ENCODE measurements at places on chromosomes 5 and 9.

GRCh38 chr5:54540286-54540685 lies 22.7 kb downstream of the SNX18 start:
- DNase-seq, result no peak

GRCh38 chr5:57804007-57804444 lies 321.4 kb upstream of the ACTBL2 start:
- DNase-seq, result no peak

DNA sequence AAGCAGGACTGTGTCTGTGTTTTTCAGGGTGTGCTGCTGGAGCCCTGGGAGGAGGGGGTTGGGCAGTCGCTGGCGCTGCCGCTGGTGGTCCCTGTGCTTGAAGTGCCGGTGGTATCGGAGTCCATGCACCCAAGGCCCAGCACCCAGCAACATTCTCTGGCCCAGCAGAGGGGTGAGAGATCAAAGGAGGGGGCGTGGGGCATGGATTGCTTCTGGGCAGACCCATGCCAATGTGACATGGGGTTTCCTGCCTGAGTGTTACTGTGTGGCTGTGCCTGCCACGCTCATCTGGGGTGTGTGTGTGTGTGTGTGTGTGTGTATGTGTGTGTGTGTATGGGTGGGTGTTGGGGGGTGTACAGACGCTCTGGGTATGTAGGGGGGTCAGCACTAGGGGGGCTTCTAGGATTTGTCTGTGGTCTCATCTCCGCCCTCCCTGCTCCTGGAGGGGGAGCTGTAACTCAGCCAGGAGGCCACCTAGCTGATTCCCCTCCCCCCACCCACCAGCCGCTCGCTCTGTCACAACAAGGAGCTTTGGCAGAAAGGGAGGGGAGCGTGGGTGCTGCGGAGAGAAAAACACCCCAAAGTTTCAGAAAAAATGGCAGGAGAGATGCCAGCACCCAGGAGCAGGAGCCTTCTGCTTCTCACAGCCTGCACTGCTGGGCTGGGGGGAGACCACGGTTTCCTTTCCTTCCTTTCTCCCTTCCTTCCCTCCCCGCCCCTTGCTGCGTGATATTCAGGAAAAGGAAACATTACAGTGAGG lies 35.9 kb upstream of the HSPA9 start:
- no peak for DNase-seq

DNA sequence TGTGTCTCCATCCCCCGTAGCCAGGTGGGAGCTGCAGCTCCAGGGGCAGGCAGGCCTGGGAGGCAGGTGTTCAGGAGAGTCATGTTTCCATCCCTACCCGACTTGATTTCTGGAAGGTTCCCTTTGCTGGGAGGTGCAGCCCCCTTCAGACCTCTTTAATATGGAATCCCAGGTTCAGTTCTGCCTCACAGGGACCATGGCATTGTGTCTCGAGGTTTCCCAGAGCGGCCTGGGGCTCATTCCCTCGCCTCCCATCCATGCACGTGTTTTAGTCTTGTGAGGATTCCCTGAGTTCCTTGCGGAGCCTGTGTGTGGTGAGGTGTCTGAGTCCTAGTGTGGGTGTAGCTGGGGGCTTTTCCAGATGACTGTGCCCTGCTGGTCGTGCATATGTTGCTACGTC lies 16.5 kb upstream of the AHRR start:
- DNase-seq, result no peak

DNA sequence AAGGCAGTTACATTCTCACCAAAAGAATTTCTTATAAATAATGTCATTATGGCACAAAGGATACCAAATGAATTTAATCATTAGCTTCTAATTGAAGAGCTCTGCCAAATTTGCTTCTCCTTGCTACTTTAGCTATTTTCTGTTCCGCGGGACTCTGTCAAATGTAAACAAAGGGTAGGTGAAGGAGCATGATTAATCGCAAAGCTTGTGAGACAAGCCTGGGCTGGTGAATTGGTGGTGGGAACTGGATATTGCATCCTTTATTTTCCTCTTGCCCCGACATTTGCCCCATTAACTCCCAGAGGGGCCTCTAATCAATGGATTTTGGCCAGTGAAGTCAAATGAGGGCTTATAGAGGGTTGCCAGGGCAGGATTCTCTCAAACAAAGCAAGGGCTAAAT lies 234.2 kb upstream of the RFX3 start:
- peak; percentile 22 for DNase-seq

GRCh38 chr9:73816905-73817304 lies 665.2 kb downstream of the ANXA1 start:
- DNase-seq, result no peak

GRCh38 chr5:115543365-115544042 lies 1.1 kb downstream of the FEM1C start:
- no peak for DNase-seq

DNA sequence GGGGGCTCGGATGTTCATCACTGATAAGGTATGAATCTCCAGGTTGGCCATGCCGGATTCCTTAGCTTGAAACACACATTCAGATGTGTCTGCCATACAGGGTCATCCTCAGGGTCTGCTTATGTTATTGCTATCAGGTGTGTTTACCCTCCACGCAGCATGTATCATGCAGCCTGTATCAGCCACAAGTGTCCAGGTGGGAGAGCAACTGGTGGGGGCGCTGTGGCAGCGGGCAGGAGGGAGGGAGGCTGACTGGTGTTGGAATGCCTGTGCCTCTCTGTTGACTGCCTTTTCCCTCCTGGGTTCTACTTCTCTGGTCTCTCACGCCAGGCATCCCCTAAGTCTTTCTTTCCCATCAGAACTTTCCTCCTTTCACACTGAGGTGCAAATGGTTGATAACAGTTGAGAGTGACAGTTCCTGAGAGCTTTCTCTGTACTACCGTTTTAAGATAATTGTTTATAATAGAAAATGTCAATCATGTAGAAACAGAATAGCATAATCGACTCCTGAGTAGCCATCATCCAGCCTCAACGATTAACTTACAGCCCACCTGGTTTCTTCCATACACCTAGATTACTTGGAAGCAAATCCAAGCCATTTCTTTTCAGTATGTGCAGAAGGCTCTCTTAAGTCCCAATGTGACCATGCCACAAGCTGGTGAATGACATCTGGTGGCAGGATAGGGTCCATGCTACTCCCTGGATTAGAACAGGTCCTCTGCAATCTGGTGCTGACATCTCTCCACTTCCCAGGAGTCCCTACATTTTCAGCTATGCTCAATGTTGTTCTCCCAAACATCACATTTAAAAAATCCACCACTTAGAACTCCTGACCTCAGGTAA lies 86.6 kb downstream of the ACER2 start:
- DNase-seq, result no peak

- no peak for DNase-seq
Measured at GRCh38 chr9:16704116-16705110, 166.1 kb downstream of the BNC2 start.

- DNase-seq, result no peak
Measured at GRCh38 chr5:149224282-149224681, 47.4 kb upstream of the AFAP1L1 start.

- DNase-seq, result no peak
Measured at GRCh38 chr5:161286066-161286655, 260.4 kb downstream of the GABRB2 start.

- peak; percentile 85 for DNase-seq
Measured at GRCh38 chr5:144028636-144029035, 141.8 kb downstream of the YIPF5 start.

GRCh38 chr9:69199769-69200470 lies 25.8 kb downstream of the TJP2 start:
- no peak for DNase-seq

DNA sequence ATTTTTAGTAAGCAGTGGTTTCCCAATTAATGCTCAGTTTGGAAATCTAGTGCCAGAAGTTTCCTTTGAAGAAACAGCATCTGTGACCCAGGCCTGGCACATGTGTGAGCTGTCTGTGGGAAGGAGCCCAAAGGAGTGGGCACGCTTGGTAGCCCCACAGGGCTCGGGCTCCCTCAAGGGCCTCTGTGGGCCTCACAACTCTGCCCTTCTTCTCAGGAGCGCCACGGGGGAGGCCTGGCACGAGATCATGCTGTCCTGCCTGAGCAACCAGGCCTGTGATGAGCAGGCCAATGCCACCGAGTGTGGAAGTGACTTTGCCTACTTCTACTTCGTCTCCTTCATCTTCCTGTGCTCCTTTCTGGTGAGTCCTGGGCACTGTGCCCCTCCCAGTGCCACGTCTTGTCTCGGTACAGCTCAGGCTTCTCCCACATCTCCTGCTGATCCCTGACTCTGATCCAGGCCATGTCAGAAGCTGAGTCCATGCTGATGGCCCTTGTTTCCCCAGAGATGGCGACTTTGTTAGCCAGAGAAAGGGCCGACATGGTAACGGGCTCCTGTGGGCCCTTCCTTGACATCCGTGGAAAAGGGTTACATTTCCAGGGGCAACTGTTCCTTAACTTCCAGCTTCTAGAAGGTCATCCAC lies 200.4 kb downstream of the CACNA1B start:
- no peak for DNase-seq

- no peak for DNase-seq
Measured at GRCh38 chr5:1666812-1667588, 132.6 kb downstream of the MRPL36 start.

DNA sequence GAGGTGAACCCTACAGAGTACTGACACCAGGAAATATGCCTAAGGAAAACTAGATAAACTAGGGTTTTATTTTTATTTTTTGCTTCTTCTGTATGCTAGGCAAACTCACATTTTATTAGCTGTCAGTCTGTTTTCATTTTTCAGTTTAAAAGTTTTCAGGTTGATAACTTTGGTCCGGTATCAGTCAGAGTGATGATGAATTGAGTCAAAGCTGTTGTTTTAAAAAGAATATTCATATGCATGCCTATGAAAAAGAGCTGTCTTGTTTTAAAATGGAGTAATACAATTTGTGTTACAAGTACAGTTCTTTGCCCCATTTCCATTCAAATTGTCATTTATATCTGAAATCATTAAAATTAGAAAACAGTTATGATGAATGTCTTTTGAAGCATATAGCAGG lies 22.6 kb downstream of the MAP3K1 start:
- DNase-seq, result no peak

DNA sequence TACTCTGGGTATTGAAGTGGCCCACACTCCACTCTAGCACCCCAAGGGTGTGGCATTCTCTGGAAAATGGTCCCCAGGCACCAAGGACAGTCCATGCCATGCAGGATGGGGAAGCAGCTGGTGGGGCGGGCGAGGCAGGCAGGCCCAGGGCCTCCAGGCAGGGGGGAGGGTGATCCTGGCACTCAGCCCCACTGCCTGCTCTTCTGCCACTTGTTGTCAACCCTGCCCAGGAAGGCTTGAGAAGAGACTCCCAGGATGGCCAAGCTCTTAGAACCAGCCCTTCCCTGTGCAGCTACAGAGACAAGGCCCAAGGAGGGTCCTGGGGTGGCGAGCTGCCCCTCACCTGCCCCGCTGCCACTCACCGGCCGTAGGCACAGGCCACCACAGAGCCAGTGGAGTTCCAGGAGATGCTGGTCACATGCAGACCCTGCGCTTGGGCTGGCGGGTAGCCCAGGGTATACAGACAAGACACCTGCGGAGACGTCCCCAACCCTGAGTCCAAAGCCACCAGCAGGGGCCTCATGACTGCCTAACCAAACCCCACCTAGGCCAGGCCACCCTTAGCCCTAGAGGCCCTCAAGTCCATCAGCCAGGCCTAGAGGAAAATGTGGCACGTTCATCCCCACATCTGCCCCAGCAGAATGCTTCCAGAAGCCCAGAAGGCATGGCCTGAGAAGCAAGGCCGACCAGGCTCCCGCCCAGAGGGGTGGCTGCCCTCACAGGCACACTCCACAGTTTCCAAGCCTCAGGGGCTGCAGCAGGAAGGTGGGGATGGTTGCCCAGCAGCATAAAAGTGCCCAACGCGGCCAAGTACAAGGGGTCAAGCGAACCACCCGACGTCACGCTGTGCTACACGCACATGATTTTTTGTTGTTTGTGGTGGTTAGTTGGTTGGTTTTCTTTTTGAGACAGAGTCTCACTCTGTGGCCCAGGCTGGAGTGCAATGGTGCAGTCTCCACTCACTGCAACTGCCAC lies 19.8 kb downstream of the DYNC2I2 start:
- DNase-seq, result peak; percentile 15

DNA sequence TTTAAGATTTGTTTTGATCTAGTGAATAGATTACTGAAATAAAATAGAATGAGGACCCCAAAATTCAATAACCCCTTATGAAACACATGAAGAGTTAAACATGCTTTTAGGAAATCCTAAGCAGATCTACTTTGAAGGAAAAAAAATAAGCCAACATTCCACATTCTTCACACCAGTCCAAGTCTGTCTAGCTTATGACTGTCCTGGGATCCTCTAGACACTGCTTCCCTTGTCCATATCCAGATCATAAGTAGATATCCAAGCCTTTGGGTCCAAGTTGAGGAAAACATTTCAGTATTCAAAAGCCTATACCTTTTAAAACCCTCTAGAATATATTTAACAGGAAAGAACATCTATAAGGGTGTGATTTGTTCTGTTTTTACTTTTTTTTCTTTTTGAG lies 58.8 kb upstream of the MINAR2 start:
- no peak for DNase-seq

- DNase-seq, result no peak
Measured at GRCh38 chr5:95919658-95920057, 42.0 kb downstream of the ELL2 start.

DNA sequence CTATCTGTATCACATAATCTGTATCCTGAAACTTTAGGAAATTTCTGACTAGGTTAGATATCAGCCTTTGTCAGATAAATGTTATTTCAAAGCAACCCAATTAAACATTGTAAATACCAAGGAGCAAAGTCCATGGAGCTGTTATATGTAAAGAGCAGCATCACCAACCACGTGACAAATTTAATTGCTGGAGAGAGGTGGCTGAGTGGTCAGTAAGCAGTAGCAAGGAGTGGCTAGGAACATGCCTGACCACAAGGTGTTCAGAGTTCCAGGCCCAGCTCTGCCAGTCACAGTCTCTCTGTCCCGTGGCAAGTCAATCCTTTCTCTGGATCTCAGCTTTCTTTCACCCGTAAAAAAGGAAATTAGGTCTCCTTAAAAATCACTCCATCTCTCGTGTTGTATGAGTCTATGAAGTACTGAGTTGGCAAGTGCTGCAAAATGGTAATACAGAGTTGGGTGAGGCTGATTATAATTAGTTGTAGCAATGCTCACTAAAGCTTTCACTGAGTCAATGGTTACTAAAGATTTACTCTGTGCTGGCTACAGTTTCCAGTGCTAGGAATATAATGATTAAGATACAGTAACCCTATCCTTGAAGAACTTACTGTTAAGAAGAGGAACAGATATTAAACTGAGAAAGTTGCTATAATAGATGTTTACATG lies 166.1 kb downstream of the GNAQ start:
- no peak for DNase-seq

GRCh38 chr9:126551812-126552211 lies 61.9 kb upstream of the LMX1B start:
- DNase-seq, result no peak
